Cortex of kidney (tissue), 1 donor: ENCODE measurements at places on chromosomes 2 and 18.

DNA sequence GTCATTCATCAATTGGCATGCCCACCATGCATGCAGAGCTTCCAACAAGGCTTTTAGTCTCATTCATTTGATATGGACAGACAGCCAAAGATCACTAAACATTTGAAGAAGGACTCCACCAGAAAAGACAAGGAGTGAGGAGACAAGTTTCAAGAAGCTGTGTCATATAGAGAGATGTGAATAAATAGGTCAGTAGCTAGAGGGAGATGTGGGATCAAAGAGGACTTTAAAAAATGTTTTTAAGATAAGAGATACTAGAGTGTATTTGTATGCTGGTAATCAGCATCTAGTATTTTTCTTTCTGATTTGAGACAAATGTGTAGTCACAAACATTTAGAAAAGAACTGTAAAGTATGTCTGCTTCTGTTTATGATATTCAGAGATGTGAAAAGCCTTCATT lies 48.5 kb downstream of the ANTXR1 start:
- DNase-seq: no peak

DNA sequence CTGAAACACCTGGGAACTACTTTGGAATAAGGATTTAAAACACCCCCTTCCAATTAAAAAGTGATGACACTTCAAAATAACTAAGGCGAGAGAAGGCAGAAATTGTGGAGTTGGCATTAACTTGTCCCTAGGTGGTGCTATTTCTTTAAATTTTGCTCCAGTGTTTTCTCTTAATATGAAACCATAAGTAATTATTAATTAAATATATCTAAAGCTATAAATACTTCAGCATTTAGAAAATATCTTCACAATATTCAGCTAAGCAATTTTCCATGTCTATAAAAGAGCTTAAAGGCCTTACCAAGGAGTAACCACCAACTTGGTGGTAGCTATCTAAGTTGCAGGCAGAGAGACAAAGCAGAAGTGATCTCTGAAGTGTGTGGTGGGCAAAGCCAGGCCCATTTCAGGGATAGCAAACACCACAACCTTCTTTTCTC lies 186.8 kb upstream of the PGAP1 start:
- no peak for DNase-seq

GRCh38 chr2:26574900-26575560 lies 66.1 kb downstream of the CIB4 start:
- DNase-seq: no peak

- DNase-seq: no peak
These were observed 63.4 kb downstream of the SPATS2L start for GRCh38 chr2:200369886-200370285.

DNA sequence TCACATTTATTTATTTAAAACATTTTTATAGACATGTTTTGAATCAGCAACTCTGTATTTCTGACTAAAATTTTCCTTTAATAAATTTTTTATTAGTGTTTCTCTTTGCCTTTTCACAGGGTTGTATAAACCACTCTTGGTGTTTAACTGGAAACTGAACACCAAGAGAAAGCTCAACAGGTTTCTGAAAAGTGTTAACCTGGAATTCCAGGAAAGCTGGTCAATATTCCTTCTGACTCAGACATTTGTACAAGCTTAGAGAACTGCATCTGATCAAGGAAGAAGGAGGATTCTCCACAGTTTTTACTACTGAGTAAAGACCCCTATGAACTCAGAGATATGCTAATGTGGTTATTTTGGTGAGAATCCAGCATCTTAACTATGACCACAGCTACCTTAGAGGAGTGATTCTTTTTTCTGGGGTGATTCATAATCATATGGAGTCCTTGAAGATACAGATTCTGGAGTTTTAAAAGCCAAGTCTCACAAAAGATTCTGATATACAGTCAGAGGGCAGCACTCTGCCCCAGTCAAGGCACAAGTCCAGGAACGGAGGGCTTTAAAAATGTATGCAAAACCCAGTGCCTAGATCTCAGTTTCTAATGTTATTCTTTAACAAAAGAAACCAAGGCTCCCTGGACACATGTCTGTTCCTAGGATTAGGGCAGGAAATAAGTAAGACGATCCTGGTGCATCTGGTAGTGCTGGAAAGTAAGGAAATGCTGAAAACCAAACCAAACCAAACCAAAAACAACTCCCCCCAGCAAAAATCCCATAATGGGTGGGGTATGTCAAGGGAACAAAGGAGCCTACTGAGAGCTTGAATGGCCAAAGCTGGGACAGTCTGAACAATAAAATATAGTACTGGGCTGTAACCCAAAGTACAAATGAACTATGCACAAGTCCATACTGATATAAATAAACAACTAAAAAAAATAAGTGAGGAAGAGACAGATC lies 85.1 kb upstream of the FZD5 start:
- DNase-seq: no peak

GRCh38 chr2:151261977-151262291 lies 271 bp upstream of the RBM43 start:
- DNase-seq: no peak

GRCh38 chr18:43661570-43661969 lies 384.3 kb upstream of the SYT4 start:
- no peak for DNase-seq

DNA sequence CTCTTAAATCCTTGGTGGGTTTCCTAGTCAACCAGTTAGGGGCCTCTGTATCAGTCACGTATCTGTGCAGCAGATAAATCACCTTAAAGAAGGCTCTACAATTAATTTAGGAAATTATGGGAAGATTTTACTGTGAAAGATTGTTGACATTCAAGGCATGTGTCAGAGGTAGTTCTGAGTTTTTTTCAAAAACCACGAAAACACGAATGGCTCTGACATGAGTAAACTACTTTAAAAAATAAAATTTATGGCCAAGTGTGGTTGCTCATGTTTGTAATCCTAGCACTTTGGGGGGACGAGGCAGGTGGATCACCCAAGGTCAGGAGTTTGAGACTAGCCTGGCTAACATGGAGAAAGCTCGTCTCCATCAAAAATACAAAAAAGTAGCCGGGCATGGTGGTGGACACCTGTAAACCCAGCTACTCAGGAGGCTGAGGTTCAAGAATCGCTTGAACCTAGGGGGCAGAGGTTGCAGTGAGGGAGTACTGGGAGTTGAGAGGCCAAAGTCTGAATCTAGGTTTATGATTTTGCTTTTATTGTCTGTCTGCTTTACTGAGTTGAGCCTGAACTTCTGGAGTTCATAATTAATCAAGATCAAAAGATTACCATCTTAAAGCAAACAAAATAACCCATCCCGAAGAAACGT lies 77.1 kb downstream of the SPRED2 start:
- DNase-seq: no peak
